ENCODE measurements at places on chromosomes 1 and 21.
A peak's percentile ranks its signal among the peaks of the same experiment; 100 is the strongest.

DNA sequence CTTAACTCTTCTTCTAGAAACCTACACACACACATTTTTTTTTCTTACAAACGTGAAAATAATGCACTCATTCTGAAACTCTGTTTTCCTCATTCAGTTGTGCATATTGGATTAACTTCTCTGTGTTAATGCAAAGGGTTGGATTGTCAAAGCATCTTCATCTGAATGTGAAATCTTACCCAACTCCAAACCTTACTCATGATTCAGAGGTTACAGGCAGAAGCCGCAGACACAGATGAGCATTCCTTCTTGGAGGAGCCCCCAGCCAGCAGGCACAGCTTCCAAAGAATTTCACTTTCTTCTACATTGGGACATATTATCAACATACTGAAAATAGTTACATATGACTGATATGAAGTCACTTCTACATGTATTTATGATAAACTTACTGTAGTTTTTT lies 15.7 kb downstream of the PATJ start:
- DNase-seq, result no peak

- DNase-seq, result peak; percentile 73
Observed at GRCh38 chr1:209569455-209570207, 13.9 kb upstream of the CAMK1G start.

DNA sequence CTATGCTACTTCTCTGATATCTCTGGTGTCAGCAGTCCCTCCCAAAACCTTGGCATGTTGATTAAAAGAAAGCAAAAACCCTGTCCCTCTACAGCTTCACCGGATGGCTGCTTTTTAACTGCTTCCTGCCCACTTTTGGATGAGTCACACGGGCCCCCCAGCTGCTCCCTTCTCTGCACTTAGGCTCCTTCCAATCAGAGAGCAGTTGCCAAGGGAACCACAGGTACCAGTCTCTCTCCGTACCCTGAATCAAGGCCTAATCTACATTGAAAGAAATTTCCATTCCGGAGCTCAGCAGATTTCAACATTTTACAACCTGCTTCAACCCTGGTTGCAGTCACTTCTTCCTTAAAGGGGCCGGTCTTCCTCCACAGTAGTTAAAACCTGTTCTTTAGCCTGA lies 70.6 kb upstream of the GJB5 start:
- DNase-seq, result no peak

- no peak for DNase-seq
Observed at GRCh38 chr1:160575112-160575664, 4.1 kb downstream of the CD84 start.
